ENCODE measurements at places on chromosomes 3 and 15. TPM values are rescaled to one million over a fixed set of nuclear protein-coding genes. Genes with fewer than 3 reads are reported as not detected.

DNA sequence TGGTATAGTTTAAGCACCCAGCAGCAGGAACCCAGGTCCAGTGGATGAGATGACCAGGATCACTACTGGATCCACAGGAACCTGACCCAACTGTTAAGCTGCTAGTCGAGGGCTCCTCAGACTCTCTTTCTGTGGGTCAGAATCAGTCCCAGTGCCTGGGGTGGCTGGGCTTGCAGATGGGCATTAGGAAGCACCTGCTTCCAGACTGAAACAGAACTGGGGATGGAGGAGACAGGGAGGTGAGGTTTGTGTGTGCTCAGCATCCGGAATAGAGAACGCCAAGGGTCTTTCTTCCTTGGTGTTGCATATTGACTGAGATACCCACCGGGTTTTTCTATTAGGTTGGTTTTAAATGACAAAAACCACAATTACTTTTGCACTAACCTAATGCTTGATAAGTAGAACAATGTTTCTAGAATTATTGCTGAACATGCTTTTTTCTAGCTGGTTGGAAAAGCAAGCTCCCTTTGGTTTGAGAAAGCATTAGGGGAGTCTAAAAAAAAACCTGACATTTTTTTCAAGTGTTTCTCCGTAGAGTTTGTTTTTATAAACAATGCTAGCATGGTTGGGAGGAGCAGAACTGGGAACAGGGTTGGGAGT lies 779 bp downstream of the ST3GAL6 start:
- H3K36me3 ChIP-seq: no peaks in the 10 kb centered on the region
- DNase-seq: no peak
- no peak overlapping the region for H3K27ac ChIP-seq
- no peak overlapping the region for H3K4me3 ChIP-seq
- no peaks in the 10 kb centered on the region for H3K4me1 ChIP-seq
- H3K27me3 ChIP-seq: no peaks in the 10 kb centered on the region

DNA sequence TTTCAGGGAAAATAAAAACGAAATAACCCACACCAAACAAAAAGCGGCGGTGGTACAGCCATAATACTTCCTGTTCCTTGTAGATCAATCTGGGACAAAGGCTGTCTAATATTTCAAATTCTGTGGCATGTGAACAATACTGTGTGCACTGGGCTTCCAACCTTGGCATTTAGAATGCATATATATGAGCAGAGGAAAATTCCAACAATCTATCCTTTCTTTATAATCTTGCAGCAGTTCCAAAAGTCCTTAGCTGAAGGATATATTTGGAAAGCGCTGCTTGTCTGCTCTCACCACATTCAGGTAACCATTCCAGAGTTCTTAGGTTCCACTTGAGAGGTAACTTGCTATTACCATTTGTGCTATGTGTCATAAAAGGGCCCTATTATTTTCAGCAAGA lies 231.8 kb downstream of the RBMS3 start:
- DNase-seq: no peak
- no peaks in the 10 kb centered on the region for H3K27me3 ChIP-seq
- no peak overlapping the region for H3K4me3 ChIP-seq

DNA sequence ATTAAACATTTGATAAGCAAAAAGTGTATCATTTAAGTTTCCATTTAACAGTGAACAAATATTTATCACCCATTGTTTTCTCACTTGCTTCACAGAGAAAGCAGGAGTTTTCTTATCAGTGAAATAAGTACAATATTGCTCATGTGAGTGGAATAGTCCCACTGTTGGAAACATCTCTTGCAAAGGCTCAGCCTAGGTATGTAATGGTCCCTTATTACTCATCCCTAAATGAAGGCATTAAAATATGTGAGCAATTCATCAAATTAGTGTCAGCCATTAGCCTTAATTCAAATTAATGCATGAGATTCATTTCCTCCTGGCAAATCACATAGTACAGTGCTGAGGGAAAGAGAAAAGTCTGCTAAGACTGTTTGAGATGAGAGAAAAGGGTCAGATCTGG lies 9.6 kb upstream of the FMN1 start:
- no peaks in the 10 kb centered on the region for H3K36me3 ChIP-seq
- peaks cover 3% of the 10 kb centered on the region for H3K4me1 ChIP-seq
- no peak overlapping the region for H3K4me3 ChIP-seq
- H3K27me3 ChIP-seq: no peaks in the 10 kb centered on the region
- H3K27ac ChIP-seq: no peak overlapping the region
- no peak for DNase-seq

- H3K4me3 ChIP-seq: no peak overlapping the region
- peaks cover 7% of the 10 kb centered on the region for H3K4me1 ChIP-seq
- H3K27ac ChIP-seq: no peak overlapping the region
- H3K36me3 ChIP-seq: no peaks in the 10 kb centered on the region
- no peak for DNase-seq
These were observed 58.7 kb upstream of the TIPARP start for GRCh38 chr3:156615592-156616173.

The C15orf40 gene
- 31.5 TPM for polyA plus RNA-seq

GRCh38 chr3:178712247-178712646 lies 176.0 kb downstream of the KCNMB2 start:
- H3K4me3 ChIP-seq: no peak overlapping the region
- no peaks in the 10 kb centered on the region for H3K27me3 ChIP-seq
- H3K4me1 ChIP-seq: no peaks in the 10 kb centered on the region
- no peak overlapping the region for H3K27ac ChIP-seq

The TIMP4 gene
- polyA plus RNA-seq: 0.64 TPM

DNA sequence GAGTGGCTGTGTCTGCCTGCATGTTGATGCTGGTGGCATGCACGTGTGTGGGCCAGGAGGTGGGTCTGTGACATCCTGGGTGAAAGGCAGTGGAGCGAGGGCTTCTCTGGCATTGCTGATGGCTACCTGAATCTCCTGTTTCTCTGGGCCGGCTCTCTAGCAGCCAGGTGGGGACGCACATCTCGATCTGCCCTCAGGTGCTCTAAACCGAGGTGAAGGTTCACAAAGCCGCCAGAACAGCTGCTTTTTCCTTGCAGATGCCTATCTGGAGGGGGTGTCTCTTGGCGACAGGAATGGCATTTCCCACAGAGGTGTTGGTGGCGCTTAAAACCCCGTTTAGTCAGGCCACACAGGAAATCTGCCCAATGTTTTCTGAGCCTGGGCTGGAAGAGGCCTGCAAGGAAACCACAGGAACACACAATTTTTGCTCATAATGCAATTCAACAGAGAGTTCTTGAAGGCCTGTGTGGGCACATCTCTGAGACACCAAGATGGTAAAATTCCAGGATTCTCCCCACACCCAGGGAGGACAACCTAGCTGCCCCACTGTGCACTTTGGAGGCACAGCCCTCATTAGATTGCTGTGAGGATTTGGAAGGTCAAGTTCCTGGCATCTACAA lies 11.9 kb downstream of the TMEM158 start:
- no peak overlapping the region for H3K27ac ChIP-seq
- H3K4me1 ChIP-seq: no peaks in the 10 kb centered on the region
- no peaks in the 10 kb centered on the region for H3K27me3 ChIP-seq
- DNase-seq: no peak

The PPM1M gene
- polyA plus RNA-seq: 1.8 TPM

- H3K36me3 ChIP-seq: no peaks in the 10 kb centered on the region
- no peak for DNase-seq
- H3K27me3 ChIP-seq: no peaks in the 10 kb centered on the region
- no peak overlapping the region for H3K27ac ChIP-seq
- H3K4me1 ChIP-seq: peaks cover 16% of the 10 kb centered on the region
These were observed 8.0 kb downstream of the SH3BP5 start for GRCh38 chr3:15324379-15324808.

The P3H2 gene
- 1.7 TPM for polyA plus RNA-seq

The AMOTL2 gene
- 6.7 TPM for polyA plus RNA-seq

GRCh38 chr3:192564611-192565010 lies 162.7 kb downstream of the FGF12 start:
- no peak overlapping the region for H3K4me3 ChIP-seq
- H3K4me1 ChIP-seq: no peaks in the 10 kb centered on the region
- H3K27me3 ChIP-seq: no peaks in the 10 kb centered on the region
- no peak for DNase-seq
- no peaks in the 10 kb centered on the region for H3K36me3 ChIP-seq
- H3K27ac ChIP-seq: no peak overlapping the region

DNA sequence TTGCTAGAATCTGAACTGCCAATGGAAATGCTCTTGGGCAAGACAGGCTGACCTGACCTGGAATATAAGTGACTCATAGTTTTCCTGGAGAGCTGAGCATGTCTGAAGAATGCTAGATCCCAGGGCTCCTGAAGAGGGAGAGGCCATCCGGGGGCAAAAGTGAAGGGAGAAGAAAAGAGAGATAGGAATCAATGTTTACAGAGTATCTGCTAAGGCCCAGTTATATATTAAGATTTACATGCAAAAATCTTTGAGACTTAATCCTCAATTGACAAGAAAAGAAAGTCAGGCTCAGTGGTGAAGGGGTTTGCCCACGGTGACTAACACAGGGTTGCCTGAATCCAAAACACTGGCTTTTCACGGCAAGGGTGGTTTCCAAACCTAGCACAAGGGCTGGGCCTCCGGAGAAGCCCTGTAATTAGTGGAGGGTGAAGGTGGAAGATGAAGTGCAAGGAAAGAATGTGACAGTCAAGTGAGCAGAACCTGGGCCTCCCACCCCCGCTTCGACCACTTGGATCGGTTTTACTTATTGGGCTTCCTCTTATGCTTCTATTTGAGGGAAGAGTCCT lies 91.7 kb upstream of the FGF12 start:
- peaks cover 7% of the 10 kb centered on the region for H3K4me1 ChIP-seq
- H3K36me3 ChIP-seq: no peaks in the 10 kb centered on the region

The MYRIP gene
- polyA plus RNA-seq: 4.5 TPM

DNA sequence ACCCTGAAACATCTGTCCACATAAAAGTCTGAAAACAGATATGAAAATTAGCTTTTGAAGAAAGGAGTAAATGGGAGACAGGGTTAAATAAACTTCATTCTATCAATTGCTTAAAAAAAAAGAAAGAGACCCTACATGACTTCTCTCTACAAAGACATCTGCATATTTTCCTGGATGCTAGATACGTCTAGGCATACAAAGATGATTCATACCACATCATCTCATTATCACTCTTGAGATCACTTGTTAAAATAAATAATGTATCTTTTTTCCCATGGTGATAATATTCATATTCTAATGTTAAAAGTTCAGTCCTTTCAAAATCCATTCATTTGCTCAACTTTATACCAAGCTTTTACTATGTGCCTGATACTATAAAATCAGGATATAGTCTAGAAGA lies 295.8 kb downstream of the MAGI1 start:
- no peak overlapping the region for H3K27ac ChIP-seq
- no peak overlapping the region for H3K4me3 ChIP-seq
- no peaks in the 10 kb centered on the region for H3K4me1 ChIP-seq
- no peaks in the 10 kb centered on the region for H3K27me3 ChIP-seq

GRCh38 chr15:63981596-63982320 lies 64.5 kb downstream of the DAPK2 start:
- no peak overlapping the region for H3K27ac ChIP-seq
- no peak for DNase-seq
- H3K36me3 ChIP-seq: peaks cover 8% of the 10 kb centered on the region
- H3K4me1 ChIP-seq: peaks cover 15% of the 10 kb centered on the region
- no peak overlapping the region for H3K4me3 ChIP-seq

DNA sequence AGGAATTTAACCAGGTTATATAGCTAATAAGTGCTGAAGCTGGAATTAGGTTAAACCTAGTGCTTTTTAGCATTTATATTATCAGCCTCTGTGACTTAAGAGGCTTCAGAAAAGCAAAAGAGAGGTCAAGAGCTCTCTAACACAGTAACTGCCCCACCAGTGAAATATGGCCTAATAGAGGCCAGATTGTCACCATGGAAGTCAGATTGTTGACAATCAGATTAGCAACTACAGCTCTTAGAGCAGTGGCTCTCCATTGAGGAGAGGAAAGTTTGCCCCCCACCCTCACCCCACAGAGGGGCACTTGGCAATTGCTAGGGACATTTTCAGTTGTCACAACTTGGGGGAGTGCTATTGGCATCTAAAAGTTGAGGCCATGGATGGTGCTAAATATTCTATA lies 23.3 kb upstream of the LMOD3 start:
- no peak overlapping the region for H3K4me3 ChIP-seq
- H3K36me3 ChIP-seq: no peaks in the 10 kb centered on the region
- DNase-seq: no peak
- H3K27ac ChIP-seq: no peak overlapping the region

The ANKUB1 gene
- not detected for polyA plus RNA-seq

DNA sequence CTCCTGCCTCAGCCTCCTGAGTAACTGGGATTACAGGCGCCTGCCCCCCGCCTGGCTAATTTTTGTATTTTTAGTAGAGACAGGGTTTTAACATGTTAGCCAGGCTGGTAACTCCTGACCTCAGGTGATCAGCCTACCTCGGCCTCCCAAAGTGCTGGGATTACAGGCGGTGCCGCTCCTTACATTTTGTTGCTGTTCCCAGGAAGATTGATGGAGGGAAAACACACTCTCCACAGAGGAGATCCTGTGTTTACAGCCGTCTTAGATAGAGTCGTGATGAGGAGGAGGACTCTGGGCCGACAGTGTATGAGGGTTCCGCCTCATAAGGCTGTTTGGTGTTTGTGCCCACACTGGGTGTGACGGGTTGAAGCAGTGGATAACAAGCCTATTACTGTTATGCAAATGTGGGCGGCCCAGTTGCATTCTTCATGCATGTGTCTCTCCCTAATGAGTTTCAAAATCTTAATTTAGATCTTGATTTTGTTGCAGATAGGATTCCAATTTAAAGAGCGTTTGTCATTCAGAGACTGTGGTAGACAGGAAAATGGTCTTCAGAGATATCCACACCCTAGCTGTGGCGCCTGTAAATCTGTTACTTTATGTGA lies 60.0 kb downstream of the APBA2 start:
- no peak overlapping the region for H3K27ac ChIP-seq
- no peak for DNase-seq

The CCR5 gene
- polyA plus RNA-seq: 1.5 TPM

- no peaks in the 10 kb centered on the region for H3K27me3 ChIP-seq
- H3K4me1 ChIP-seq: no peaks in the 10 kb centered on the region
- no peaks in the 10 kb centered on the region for H3K36me3 ChIP-seq
- H3K27ac ChIP-seq: no peak overlapping the region
These were observed 168.5 kb downstream of the SV2B start for GRCh38 chr15:91268510-91268909.

The AADACL2 gene
- not detected for polyA plus RNA-seq

The CEP19 gene
- 1.6 TPM for polyA plus RNA-seq

DNA sequence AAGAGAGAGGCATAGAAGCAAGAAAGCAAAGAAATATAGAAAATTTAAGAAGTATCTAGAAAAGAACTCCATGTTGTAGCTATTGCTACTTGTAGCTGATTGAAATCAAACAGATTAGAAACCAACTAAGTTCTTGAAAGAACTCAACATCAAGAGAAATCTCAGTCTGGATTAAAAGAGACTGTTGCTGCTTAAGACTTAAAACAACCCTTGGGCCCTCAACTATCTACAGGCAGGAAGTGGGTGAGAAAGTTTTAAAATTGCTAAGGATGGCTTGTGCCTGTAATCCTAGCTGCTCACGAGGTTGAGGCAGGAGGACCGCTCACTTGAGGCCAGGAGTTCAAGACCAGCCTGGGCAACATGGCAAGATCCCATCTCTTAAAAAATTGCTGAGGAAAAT lies 39.3 kb upstream of the C15orf61 start:
- no peak overlapping the region for H3K27ac ChIP-seq
- no peaks in the 10 kb centered on the region for H3K27me3 ChIP-seq
- DNase-seq: no peak
- no peaks in the 10 kb centered on the region for H3K4me1 ChIP-seq

GRCh38 chr3:53186726-53187125 lies 25.7 kb downstream of the PRKCD start:
- no peak overlapping the region for H3K4me3 ChIP-seq
- no peak overlapping the region for H3K27ac ChIP-seq
- H3K27me3 ChIP-seq: no peaks in the 10 kb centered on the region
- peaks cover 2% of the 10 kb centered on the region for H3K4me1 ChIP-seq
- H3K36me3 ChIP-seq: peaks cover 33% of the 10 kb centered on the region

GRCh38 chr15:66766282-66767230 lies 64.5 kb downstream of the SMAD6 start:
- no peak overlapping the region for H3K4me3 ChIP-seq
- H3K27ac ChIP-seq: peak overlapping the region; percentile 43
- peak; percentile 47 for DNase-seq
- H3K36me3 ChIP-seq: no peaks in the 10 kb centered on the region
- peaks cover 98% of the 10 kb centered on the region for H3K4me1 ChIP-seq

The CLRN1 gene
- polyA plus RNA-seq: 3.6 TPM

Measured in small intestine (tissue), 16 donors.